NCI-H2081 (cell line): ENCODE measurements at places on chromosomes 2 and 18.

DNA sequence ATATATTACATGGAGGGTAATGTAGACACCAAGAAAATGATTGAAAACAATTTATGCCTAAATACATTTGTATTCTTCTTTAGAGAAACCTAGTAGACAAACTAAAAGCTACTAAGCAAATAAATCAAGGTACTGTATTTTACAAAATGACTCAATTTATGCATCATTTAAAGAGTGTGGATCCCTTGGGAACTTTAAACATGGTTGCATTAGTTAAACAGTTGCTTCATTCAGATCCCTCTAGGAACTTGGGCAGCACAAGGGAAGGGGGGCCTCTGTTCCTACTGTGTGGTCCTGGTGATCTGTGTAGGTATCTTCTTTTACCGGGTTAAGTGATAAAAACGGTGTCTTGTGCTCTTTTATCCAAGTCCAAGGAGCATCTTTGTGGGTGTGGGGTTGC lies 31.5 kb upstream of the ATP8B1 start:
- DNase-seq = no peak

DNA sequence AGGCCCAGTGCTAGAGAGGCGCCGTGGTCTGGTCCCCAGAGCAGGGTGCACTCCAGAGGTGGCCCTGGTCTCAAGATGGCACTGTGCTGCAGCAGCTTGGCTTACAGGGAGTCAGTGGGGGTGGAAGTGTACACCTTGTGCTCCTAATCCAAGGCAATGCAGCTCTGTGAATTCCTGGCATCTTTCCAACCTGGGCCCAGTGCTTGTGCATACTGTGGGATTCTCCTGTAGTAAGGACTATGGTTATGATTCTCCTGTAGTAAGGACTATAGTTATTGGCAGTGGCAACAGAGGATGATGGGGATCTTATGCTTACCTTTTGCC lies 616.7 kb upstream of the REG3G start:
- no peak for DNase-seq

- DNase-seq = no peak
These were observed 75.2 kb upstream of the LCLAT1 start for GRCh38 chr2:30371772-30372373.

DNA sequence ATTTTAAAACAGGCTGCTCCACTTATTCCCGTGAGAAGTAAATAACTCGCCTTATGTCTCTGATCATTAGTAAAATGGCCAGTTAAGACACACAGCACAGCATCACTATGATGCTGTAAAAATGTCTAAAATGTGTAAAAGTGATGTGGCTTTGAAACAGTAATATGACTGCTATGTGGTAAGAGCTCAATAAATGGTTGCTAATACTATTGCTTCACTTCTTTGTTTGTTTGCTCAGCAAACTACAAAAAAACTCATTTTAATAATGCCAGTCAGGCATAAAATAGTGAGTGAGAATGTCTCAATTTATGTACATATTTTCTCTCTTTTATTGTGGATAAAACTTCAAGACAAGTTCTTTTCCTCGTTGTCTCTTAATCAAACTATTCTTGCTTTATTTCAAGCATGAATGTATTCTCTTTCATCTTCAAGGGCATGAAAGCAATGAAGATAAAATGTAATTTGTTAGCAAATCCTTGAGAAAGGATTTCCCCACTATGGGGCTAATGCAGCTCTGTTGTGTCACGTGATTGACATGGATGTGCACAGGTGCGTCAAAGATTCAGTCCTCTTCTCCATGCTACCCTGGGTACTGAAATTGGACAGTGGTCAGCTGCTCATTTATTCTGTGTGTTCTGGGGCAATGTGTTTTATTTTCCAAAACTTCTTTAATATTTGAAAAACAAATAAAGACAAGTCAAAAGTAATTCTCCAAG lies 387.2 kb downstream of the TRIB2 start:
- no peak for DNase-seq

- no peak for DNase-seq
These were observed 20.1 kb downstream of the TMEM17 start for GRCh38 chr2:62485761-62486438.

- DNase-seq = no peak
These were observed 78.5 kb upstream of the BCL2L11 start for GRCh38 chr2:111042261-111042660.

GRCh38 chr18:23635283-23636070 lies 27.2 kb downstream of the ANKRD29 start:
- no peak for DNase-seq
